ENCODE measurements at places on chromosomes 3 and 15. TPM values are rescaled to one million over a fixed set of nuclear protein-coding genes. Genes with fewer than 3 reads are reported as not detected.

Gene ADGRG7
- total RNA-seq = not detected

Gene AHSG
- total RNA-seq = not detected

Gene SAMMSON
- 0.40 TPM for total RNA-seq

Gene WDR76
- 10.7 TPM for total RNA-seq

Gene ATP13A5
- total RNA-seq = 1.5 TPM

Gene NLGN1
- 46.3 TPM for total RNA-seq

Gene MORC1
- total RNA-seq = 0.59 TPM

Gene PAQR5
- total RNA-seq = 5.3 TPM

Gene CACNA2D2
- 27.0 TPM for total RNA-seq

Gene HSPBAP1
- total RNA-seq = 9.8 TPM

Gene FGD5
- total RNA-seq = 12.1 TPM

Gene GOLGA6A
- 0.59 TPM for total RNA-seq

Gene SUCLG2
- 29.2 TPM for total RNA-seq

Gene COL6A6
- 2.2 TPM for total RNA-seq

DNA sequence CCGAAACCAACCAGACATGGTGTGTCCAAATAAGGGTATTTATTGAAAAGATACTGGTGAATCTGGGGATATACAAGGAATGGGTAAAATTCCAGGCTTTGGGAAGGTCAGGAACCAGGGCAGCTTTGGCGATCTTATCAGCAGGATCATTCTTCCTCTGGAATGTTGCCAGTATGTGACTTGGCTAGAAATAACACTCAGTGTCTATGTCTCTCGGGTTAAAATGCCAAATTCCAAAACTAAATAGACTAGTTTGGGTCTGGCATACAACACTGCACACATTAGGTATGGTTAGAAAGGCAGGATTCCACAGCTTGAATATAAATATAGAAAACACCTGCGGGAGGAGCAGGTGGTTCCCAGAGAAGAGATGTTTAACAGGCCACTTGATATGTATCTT, 220.2 kb upstream of the CD96 start:
- H3K4me1 ChIP-seq = no peaks in the 10 kb centered on the region
- no peak overlapping the region for H3K27ac ChIP-seq
- H3K36me3 ChIP-seq = no peaks in the 10 kb centered on the region

DNA sequence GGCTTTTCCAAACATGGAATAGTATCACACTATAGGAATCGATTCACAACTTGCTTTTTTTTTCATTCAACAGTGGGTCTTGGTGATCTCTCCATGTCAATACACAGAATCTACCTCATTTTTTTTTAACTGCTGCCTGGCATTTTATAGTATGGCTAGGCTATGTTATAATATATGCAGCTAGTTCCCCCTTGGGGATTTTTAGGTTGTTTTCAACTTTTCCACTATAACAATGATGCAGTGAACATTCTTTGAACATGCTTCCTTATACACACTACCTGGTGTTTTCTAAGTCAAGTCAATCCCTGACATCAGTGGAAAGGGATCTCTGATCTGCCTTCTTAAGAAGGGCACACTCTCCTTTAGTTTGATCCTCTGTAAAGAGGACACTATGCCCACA, 46.5 kb upstream of the PLXND1 start:
- no peaks in the 10 kb centered on the region for H3K27me3 ChIP-seq
- peaks cover 4% of the 10 kb centered on the region for H3K36me3 ChIP-seq
- peaks cover 6% of the 10 kb centered on the region for H3K4me1 ChIP-seq
- no peak for DNase-seq
- no peak overlapping the region for H3K27ac ChIP-seq

- DNase-seq = no peak
- no peaks in the 10 kb centered on the region for H3K4me1 ChIP-seq
- H3K4me3 ChIP-seq = no peak overlapping the region
- no peak overlapping the region for H3K27ac ChIP-seq
Measured at GRCh38 chr3:185409957-185410356, 47.0 kb downstream of the MAP3K13 start.

DNA sequence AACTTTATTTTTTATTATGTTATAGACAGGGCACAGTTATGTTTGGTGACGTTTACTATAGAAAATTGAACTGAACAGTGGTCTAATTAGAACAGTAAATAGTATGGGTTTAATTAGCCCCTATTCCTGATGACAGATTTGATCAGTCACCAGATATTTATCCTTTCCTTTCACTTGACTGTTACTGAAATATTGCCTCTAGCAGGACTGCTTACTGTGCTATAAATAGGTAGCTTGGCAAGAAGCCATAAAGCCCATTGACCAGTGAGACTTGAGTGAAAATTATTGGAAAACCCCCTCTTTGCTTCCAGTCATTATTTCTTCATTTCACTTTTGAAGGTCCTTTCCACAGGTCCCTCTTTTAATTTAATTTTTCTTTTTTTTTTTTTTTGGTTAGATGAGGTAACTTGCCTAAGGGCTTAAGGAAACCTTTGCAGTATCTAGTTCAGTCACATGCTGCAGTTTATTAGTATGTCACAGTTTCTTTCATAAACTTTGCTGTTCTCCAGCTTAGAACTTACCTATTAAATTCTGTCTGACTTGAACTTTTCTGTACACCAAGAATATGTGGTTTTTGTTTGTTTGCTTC, 115.6 kb downstream of the ADAMTSL3 start:
- H3K4me3 ChIP-seq = no peak overlapping the region
- H3K27me3 ChIP-seq = no peaks in the 10 kb centered on the region

GRCh38 chr3:74281705-74282104, 332.8 kb downstream of the CNTN3 start:
- H3K4me1 ChIP-seq = no peaks in the 10 kb centered on the region
- H3K27me3 ChIP-seq = no peaks in the 10 kb centered on the region
- no peak for DNase-seq
- H3K36me3 ChIP-seq = no peaks in the 10 kb centered on the region
- H3K27ac ChIP-seq = no peak overlapping the region
- no peak overlapping the region for H3K4me3 ChIP-seq

- DNase-seq = peak; percentile 13
- H3K27me3 ChIP-seq = no peaks in the 10 kb centered on the region
- H3K36me3 ChIP-seq = no peaks in the 10 kb centered on the region
- no peaks in the 10 kb centered on the region for H3K4me1 ChIP-seq
Measured at GRCh38 chr15:79773128-79773527, 123.7 kb downstream of the MTHFS start.

DNA sequence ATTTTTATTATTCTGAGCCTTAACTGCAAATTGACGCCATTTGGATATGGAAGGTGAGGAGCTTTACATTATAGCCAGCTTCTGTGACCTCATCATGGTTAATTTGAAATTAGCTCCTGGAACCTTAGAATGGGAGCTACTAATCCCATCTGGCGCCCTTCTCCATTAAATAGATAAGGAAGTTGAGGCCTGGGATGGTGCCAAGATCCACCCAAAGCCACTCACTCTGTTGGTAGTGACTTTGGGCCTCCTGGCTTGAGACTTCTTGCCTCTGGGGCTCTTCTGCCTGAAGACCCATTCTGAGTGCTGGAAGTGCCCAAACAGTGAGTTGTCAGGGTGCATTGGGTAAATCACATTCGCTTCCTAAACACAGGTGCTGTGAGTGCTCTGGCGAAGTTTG, 12.0 kb upstream of the HMCES start:
- no peaks in the 10 kb centered on the region for H3K27me3 ChIP-seq
- no peaks in the 10 kb centered on the region for H3K4me1 ChIP-seq
- H3K4me3 ChIP-seq = no peak overlapping the region
- H3K36me3 ChIP-seq = peaks cover 72% of the 10 kb centered on the region
- H3K27ac ChIP-seq = no peak overlapping the region

- no peak overlapping the region for H3K27ac ChIP-seq
- DNase-seq = no peak
- peaks cover 10% of the 10 kb centered on the region for H3K4me1 ChIP-seq
- no peaks in the 10 kb centered on the region for H3K36me3 ChIP-seq
- no peaks in the 10 kb centered on the region for H3K27me3 ChIP-seq
- H3K4me3 ChIP-seq = no peak overlapping the region
Measured at GRCh38 chr3:14703791-14704190, 28.9 kb downstream of the C3orf20 start.

- H3K27me3 ChIP-seq = no peaks in the 10 kb centered on the region
- DNase-seq = no peak
- no peak overlapping the region for H3K4me3 ChIP-seq
- H3K27ac ChIP-seq = no peak overlapping the region
- H3K36me3 ChIP-seq = peaks cover 37% of the 10 kb centered on the region
- no peaks in the 10 kb centered on the region for H3K4me1 ChIP-seq
Measured at GRCh38 chr3:56667973-56668579, 15.0 kb downstream of the TASOR start.

GRCh38 chr3:174792864-174793263, 66.3 kb upstream of the NAALADL2 start:
- H3K36me3 ChIP-seq = no peaks in the 10 kb centered on the region
- no peak overlapping the region for H3K4me3 ChIP-seq
- no peak for DNase-seq
- no peak overlapping the region for H3K27ac ChIP-seq

GRCh38 chr3:107062787-107063186, 314.5 kb upstream of the CCDC54 start:
- no peaks in the 10 kb centered on the region for H3K36me3 ChIP-seq
- H3K27me3 ChIP-seq = no peaks in the 10 kb centered on the region
- DNase-seq = no peak
- H3K27ac ChIP-seq = no peak overlapping the region
- H3K4me1 ChIP-seq = peaks cover 8% of the 10 kb centered on the region

GRCh38 chr3:69088063-69088462, 3.3 kb downstream of the ARL6IP5 start:
- H3K27ac ChIP-seq = no peak overlapping the region
- H3K4me3 ChIP-seq = no peak overlapping the region
- no peak for DNase-seq
- peaks cover 33% of the 10 kb centered on the region for H3K4me1 ChIP-seq

GRCh38 chr3:23455775-23456174, 252.6 kb downstream of the UBE2E2 start:
- peaks cover 3% of the 10 kb centered on the region for H3K4me1 ChIP-seq
- no peaks in the 10 kb centered on the region for H3K27me3 ChIP-seq
- no peak overlapping the region for H3K4me3 ChIP-seq
- no peak for DNase-seq
- no peak overlapping the region for H3K27ac ChIP-seq

DNA sequence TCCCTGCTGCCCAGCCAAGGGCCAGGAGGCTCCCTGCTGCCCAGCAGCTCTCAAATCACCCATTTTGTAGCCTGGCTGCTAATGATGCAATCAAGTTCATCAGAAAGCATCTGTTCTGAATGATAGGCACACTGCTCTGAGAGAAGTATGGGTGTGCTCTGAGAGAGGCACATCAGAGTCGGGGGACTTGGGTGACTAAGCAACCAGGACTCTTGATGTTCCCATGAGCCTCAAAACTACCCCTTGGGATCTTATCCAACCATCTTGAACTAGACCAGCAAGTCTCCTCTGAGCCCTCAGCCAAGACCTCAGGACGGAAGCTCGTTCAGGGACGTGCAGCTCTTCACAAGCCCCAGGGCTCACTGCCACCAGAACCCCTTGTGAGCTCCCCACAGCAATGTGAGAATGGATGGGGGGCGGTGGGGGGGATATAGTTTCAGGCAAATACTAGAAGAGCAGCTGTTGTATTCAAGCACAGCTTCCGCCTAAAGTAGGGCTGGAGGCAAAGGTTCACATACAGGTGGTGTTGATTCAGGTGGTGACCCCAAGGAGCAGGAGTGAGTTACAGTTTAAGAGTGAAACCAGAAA, 52.2 kb upstream of the HES1 start:
- H3K27ac ChIP-seq = no peak overlapping the region
- H3K4me1 ChIP-seq = peaks cover 46% of the 10 kb centered on the region
- no peaks in the 10 kb centered on the region for H3K36me3 ChIP-seq
- peaks cover 28% of the 10 kb centered on the region for H3K27me3 ChIP-seq

DNA sequence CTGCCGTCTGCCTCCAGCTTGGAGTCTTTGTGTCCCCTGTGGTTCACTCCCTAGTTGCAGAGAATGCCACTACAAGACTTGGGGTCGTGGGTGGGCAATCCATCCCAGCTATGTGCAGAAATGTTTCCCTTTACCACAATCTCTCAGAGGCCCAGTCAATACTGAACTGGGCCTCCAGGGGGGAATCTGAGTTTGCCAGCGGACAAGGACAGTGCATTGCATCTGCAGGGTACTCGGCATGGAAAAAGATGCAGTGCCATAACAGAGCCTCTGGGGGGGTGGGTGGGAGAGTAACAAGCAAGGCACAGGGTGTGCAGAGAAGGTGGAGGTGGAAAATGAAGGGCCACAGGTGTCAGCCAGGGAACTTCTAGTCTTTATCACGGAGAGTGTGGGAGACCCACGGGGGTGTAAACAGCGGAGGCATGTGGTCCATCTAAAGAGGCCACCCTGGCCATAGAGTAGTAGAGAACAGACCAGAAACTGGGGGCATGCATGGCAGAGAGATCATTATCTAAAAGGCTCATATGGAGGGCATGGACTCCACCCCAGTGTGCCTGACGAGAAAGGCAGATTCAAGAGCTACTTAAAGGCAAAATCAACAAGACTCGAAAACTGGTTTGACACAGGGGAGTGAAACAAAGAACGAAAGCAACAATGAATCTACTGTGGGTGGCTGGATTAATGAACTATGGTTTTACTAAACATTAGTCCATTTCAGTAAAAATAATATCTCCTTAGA, 182.4 kb downstream of the ANXA2 start:
- H3K4me1 ChIP-seq = no peaks in the 10 kb centered on the region
- no peak for DNase-seq
- H3K27me3 ChIP-seq = no peaks in the 10 kb centered on the region
- H3K36me3 ChIP-seq = no peaks in the 10 kb centered on the region
- H3K27ac ChIP-seq = no peak overlapping the region

- H3K4me3 ChIP-seq = no peak overlapping the region
- H3K36me3 ChIP-seq = peaks cover 14% of the 10 kb centered on the region
- H3K27ac ChIP-seq = no peak overlapping the region
- H3K27me3 ChIP-seq = no peaks in the 10 kb centered on the region
Measured at GRCh38 chr3:97957617-97958311, 14.5 kb downstream of the RIOX2 start.

DNA sequence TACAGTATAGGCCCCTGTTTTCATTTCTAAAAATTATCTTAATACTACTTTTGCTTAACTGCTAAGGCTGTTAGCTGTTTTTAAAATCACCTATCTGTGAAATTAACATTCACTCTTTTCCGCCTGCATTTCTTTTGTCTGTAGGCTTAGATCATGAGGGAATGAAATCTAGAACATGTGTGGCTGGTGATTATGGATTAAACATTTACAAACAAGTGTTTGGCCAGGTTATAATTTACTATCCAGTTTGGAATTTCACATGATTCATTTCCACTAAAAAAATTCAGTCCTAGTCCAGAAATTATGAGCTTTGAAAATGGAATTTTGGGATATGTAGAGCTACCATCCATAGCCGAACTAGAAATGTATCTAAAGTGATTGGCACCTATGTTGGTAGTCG, 39.1 kb downstream of the GOLM2 start:
- no peak overlapping the region for H3K4me3 ChIP-seq
- H3K4me1 ChIP-seq = no peaks in the 10 kb centered on the region
- H3K36me3 ChIP-seq = peaks cover 2% of the 10 kb centered on the region
- no peak for DNase-seq
- no peaks in the 10 kb centered on the region for H3K27me3 ChIP-seq

- H3K36me3 ChIP-seq = peaks cover 3% of the 10 kb centered on the region
- no peaks in the 10 kb centered on the region for H3K27me3 ChIP-seq
- H3K27ac ChIP-seq = no peak overlapping the region
- H3K4me3 ChIP-seq = no peak overlapping the region
- H3K4me1 ChIP-seq = peaks cover 8% of the 10 kb centered on the region
Measured at GRCh38 chr3:23877329-23877980, 39.3 kb downstream of the NKIRAS1 start.

- H3K27me3 ChIP-seq = no peaks in the 10 kb centered on the region
- no peaks in the 10 kb centered on the region for H3K4me1 ChIP-seq
- H3K27ac ChIP-seq = no peak overlapping the region
Measured at GRCh38 chr3:118963711-118964110, 70.9 kb downstream of the IGSF11 start.
